Central memory CD4-positive, alpha-beta T cell (primary cell): ENCODE measurements at places on chromosomes 6 and 20.
A peak's percentile ranks its signal among the peaks of the same experiment; 100 is the strongest.

DNA sequence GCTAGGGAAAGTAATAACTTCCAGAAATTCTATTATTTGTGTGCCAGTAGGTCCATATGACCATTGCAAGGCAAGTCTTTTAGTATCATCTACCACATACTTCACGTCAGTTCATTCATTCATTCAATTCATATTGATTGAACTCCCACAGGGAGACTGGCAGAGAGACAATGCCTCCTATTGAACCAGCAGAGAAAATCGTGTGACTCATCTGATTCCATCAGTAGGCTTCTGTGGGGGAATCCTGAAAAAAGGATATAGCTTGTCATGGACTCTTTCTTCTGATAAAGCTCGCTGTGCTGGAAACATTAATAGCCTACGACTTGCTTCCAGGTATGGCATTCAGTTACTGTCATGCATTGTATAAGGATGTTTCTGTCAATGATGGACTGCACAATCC is 45.3 kb upstream of the CNR1 start:
- DNase-seq: no peak

DNA sequence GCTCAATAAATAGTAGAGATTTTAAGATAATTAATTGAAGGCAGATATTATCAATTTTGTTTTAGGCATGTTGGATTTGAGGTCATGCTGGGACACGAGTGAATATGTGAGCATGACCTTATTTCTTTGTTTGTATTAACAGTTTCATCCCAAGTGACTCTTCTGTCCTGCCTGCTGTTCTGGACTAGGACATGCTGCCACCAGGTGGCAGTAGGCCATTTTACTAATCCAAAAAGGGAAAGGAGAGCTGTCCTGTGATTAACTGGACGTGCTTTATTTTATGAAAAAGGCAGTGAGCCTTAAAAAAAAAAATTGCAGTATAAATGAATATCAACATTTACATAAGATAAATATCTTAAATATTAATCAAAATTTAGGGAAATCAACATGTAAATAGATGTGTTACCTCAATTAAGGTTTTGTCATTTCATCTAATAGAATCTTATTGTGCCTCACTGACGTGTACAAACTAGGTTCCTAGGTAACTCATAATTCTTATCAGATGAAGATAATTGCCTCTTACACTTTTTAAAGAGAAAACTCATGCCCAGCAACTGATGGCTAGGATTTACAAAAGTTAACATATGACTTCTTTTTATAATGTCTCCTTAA is 49.8 kb downstream of the FRK start:
- peak; percentile 20 for DNase-seq

- DNase-seq: no peak
These were observed 1.0 kb downstream of the GMEB2 start for GRCh38 chr20:63625771-63626423.

- no peak for DNase-seq
These were observed 1.3 kb downstream of the TRIM26 start for GRCh38 chr6:30211899-30212298.

DNA sequence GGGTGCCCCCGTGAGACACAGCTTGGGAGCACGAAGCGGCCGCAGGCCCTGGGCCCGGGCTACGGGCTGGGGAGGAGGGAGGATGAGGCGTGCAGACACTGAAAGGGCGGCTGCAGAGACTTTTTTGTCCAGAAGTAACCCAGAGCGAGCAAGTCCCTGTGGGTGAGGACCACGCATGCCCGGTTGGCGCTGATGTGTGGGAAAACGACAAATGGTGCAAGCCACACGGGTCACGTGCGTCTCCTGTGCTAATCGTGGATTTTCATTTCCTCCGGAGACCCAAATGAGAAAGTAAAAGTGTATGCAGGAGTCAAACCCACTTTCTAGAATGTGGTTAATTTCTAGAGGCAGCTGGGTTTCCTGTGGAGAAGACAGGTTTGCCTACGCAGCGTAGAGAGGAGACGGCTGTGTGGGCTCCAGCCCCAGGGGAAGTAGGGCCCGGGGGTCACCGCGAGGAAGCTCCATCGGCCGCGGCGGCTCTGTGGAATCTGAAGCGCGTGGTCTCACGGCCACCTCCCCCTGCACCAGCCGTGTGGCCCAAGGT is 19.0 kb downstream of the DLL1 start:
- peak; percentile 82 for DNase-seq

DNA sequence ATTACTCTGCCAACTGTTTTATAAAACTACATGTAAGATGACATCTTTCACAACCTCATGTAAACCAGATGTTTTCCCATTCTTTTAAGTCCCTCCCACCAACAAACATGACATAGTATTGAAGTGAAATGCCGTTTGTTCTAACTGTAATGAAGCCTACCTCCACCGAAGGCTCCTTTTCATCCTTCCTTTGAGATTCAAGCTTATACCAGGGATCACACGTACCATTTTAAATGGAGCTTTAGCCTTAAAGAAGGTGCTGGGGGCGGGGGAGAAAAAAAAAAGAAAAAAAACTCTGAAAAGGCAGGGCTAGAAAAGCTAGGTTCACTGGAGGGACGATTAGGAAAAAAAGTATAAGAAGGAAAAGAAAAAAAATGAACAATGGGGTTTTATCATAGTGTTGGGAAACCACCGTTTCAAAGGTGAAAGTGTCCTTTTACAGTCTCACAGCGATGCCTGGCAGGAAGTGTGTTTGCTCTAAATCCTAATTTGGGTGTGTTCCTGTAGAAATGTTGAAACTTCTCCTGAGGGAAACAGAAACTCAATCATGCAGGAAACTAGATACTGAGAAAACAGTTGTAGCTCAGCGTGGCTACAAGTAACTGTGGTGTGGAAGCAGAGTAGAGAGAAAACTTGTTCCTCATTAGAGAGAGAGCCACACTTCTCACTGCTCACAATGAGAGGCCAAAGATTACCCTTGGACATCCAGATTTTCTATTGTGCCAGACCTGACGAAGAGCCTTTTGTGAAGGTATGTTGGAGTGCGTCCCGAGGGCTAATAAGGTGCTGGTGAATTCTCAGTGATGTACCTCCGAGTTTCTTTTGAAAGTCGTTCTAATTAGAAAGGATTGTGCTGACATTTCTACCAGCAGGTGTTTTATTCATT is 37.6 kb upstream of the HINT3 start:
- peak; percentile 75 for DNase-seq

GRCh38 chr20:57894522-57894921 is 184.7 kb upstream of the PMEPA1 start:
- no peak for DNase-seq
